ENCODE measurements at places on chromosomes 6 and 20.

GRCh38 chr6:80771941-80772340 lies 665.5 kb downstream of the BCKDHB start:
- DNase-seq: no peak

DNA sequence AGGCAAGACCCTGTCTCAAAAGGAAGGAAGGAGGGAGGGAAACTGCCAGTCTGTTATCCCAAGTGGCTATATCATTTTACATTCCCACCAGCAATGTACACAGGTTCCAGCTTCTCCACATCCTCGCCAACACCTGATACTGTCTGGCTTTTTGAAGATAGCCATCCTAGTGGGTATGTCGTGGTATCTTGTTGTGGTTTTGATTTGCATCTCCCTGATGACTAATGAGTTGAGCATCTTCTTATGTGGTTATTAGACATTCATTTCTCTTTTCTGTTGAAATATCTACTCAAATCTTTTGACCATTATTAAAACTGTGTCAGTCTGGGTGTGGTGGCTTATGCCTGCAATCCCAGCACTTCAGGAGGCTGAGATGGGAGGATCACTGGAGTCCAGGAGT lies 47.9 kb upstream of the ARID1B start:
- no peak for DNase-seq

GRCh38 chr6:150427037-150427602 lies 58.3 kb downstream of the IYD start:
- no peak for DNase-seq

DNA sequence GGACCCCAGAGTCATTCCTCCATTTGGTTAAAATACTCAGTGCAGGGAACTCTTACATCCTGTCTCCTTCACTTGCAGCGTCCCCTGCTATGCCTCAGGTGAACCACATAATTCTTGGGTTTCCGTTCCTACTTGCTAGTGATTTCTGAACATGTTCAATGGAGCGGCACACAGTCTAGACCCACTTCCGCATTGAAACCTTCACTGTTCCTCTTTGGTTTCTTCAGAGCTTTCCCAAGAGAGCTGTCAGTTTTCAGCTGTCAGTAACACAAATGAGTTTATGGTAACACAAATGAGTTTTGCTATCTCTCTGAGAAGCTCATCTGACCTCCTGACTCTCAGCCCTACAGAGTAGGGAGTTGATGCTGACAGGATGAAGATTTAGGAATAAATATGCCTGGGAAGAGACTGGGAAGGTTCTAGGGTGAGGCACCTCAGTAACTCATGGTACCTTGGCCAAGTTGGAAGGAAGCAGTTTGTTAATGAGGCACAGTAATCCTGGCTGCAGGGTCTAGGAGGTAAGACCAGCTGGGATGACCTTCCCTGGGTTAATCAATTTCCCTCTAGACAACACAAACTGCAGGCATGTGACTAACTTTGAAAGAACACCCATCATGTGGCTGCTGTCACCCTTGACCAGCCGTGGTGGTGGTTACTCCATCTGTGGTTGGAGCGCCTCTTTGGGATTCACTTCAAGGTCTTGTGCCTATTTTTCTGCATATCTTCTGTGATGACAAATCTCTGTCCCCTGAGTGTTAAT lies 5.4 kb downstream of the SYS1 start:
- DNase-seq: no peak

GRCh38 chr6:45514454-45515230 lies 136.9 kb upstream of the SUPT3H start:
- DNase-seq: no peak

- DNase-seq: no peak
Observed at GRCh38 chr20:63606686-63607085, 20.2 kb downstream of the GMEB2 start.

DNA sequence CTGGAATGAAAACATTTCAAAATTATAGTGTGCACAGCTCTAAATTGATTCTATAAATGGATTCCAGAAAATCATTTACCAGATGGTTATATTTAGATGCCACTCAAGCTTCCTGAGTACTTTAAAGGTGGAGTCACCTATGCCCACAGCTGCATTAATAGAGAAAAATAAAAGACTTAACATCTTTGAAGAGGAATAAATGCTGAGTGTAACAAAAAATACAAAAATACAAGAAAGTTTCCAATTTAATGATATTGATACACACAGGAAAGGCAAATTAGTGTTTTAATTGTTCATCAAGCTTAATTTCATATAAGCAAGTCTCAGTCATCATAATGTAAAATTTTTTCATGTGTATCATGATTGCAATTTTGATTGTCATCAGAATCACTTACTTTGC lies 89.5 kb upstream of the MANEA start:
- no peak for DNase-seq

- DNase-seq: no peak
Observed at GRCh38 chr6:149867876-149868640, 3.9 kb upstream of the LRP11 start.

GRCh38 chr20:47272893-47273590 lies 83.5 kb downstream of the ZMYND8 start:
- no peak for DNase-seq

GRCh38 chr6:118086159-118086558 lies 179.1 kb downstream of the SLC35F1 start:
- DNase-seq: no peak

DNA sequence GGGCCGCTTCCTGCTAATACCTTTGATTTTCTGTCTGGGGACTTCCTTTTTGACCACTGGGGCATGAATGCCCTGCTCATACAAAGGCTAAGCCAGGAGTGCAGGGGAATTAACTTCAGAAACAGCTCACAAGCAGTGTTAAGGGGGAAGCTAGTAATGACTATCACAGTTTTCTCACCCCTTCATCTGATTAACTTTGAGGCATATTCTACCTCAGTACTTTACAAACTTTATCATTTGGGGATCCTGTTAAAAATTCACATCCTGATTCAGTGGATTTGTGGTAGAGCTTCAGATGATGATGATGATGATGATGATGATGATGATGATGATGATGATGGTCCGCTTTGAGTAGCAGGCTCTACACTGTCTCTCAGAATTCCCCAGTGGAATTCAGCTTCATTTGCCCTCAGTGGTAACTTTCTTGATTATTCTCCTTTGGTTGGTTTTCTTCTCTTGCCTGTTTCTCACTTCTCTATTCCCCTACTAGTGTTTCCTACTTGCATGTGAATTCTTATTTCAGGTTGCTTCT lies 78.4 kb upstream of the TMEM170B start:
- no peak for DNase-seq

- DNase-seq: no peak
Observed at GRCh38 chr6:44489910-44490604, 102.6 kb downstream of the CDC5L start.

DNA sequence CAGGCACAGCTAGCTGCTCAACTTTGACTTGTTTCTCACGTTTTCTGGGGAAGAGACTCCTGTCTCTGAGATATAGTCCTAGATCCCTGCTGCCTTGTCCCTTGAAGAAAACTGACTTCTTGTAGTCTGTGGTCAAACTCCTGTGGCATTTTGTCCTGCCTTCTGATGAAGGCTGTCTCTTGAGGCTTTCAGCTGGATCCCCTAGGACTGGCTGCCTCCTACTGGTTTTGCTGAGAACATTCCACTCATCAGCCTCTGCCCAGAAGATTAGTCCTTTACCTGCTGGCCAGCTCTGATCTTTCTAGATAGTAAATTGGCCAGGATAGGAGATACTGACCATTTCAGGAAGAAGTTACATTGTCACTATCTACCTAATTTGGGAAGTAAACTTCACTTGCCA lies 71.9 kb upstream of the CNR1 start:
- no peak for DNase-seq

- no peak for DNase-seq
Observed at GRCh38 chr6:105954148-105954547, 132.0 kb upstream of the PRDM1 start.

GRCh38 chr6:135583256-135583761 lies 85.8 kb upstream of the AHI1 start:
- DNase-seq: no peak

DNA sequence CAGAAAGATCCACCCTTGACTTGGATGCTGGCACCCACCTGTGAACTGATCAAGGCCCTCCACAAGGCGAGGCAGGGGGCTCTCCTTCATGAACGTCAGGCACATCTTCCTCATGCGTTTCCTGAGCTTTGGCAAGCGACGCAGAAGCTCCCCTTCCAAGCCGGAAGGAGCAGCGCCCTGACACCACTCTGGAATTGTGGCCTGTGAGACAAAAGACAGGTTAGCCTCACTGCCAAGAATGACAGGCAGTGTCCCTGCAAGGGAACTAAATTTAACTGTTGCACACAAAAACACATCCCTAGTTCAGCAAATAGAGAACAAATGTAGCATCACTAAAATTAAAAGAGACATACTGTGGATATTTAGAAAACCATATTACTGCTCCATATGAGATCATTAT lies 42.0 kb upstream of the LYRM2 start:
- no peak for DNase-seq

DNA sequence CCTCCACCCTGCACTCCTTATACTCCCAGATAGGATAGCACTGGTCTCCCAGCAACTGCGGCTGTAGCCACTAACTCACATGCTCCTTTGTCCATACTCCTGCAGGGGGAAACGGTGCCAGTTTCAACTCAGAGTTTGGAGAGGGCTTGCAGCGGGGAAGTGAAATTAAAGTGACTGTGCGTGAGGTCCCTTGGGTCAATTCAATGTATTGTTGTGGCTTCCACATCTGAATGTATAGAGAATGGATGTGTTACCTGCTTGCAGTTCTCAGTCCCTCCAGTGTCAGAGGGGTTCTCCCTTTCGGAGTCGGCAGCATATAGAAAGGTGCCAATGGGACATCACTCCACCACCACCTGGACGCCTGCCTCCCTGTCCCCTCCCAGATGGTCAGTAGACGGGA lies 93.6 kb upstream of the CNKSR3 start:
- DNase-seq: no peak

GRCh38 chr20:20856306-20856705 lies 143.9 kb upstream of the RALGAPA2 start:
- DNase-seq: no peak

DNA sequence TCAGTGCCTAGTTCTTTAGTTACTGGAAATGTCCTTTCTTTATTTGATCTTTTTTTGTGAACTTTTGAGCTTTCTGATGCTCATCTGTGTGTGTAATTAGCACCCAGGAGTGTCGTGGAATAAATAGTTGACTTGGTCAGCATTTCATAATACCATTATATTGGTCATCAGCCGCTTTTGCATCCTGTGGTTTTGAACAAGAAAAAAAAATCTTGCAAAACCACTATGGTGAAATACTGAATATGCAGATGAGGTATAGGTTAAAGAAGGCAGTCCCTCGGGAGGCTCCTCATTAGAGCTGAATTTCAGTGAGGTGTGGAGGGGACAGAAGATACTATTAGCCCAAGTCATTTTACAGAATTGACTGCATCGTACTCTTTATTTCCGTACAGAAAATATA lies 90.1 kb downstream of the FOXO3 start:
- DNase-seq: no peak

DNA sequence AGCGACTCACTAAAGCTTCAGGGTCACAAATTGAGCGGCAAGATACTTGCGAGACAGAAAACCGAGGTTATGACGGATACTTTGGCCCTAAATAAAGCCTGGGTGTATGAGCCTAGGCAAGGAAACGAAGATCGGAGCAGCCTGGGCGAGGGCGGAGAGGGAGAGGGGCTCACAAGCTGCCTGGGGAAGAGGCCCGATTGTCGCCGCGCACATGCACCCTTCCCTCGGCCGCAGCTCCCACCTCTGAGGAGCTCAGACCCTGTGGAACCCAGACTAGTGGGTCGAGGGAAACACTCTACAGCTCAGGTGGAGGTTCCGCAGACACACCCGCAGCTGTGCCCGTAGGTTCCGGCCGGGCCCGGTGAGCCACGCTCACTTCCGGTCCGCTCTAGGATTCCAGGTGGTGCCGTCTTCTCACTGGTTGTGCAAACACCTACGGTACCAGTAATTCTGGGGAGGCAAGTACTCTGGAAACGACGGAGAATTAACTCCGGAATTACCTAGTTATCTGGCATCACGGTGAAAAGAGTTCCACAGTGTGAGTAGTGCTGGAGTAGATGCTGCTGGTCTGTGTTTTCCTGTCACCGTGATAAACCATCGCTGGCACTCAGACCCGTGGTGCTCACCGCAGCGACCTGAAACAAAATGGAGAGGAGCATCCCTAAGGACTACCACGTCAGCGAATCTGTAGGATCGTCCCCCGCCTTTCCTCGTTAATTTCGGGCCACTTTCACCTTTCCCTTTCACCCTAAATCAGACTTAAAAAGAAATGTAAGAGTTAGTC lies 61.5 kb downstream of the GPX5 start:
- DNase-seq: peak; percentile 49

- no peak for DNase-seq
Observed at GRCh38 chr6:75109022-75109421, 96.8 kb downstream of the COL12A1 start.

GRCh38 chr6:5871296-5871695 lies 135.4 kb downstream of the NRN1 start:
- DNase-seq: no peak

DNA sequence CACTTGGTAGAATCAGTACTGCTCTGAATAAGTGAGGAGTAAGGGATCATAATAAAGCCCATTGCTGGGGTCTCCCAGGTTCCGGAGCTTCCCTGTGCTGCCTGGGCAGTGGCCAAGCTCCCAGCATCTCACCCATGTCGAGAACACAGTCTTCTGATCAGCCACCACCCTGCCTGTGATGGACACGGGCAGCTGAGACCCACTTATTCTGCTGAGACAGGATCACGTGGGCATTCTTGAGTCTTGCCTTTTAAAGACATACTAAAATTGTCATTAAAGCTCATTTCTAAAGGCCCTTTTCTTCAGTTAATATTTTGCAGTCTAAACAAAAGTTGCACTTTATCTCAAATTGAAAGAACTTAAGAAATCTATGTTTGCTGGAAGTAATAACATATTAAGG lies 42.7 kb upstream of the SLC22A2 start:
- DNase-seq: no peak

DNA sequence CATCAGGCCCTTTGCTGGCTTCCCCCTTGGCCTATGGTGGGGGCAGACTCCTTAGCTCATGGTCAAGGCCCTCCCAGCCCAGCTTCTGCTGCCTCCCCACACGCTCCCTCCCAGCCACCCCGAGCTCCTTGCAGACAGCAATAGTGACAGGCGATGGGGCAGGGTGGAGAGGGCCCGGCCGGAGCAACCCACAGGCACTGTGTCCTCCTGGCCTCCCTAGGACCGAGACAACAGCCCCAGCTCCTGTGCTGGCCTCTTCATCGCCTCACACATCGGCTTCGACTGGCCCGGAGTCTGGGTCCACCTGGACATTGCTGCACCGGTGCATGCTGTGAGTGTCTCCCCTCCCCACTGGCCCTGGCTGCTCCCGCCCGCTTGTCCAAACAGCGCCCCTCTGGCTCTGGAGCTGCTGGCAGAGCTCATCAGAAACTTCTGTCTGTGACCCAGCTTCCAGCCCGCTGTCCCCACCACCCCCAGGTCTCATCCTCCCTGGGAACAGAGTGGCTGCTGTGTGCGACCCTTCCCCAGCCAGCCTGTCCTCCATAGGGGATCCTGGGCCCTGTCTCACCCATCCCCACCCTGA lies 21.8 kb downstream of the NPEPL1 start:
- peak; percentile 22 for DNase-seq

DNA sequence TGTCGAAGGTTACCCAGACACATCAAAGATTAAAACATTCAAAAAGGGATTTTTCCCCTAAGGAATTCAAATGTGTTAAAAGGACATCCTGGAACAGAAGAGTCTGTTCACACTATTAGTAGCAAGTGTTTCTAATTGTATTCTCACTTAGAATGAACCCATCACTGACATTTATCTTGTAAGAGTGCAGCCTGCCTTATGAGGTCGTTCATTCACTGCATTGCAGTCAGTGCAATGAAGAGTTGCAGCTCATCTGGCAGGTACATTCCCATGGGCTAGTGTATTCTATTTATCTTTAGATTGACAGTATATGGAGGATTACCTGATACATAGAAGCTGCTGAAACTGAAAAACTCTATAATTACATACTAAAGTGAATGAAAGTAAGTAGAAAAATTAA lies 36.5 kb downstream of the PHACTR1 start:
- no peak for DNase-seq
